ENCODE measurements at places on chromosomes 16 and 17. TPM values are rescaled to one million over a fixed set of nuclear protein-coding genes. Genes with fewer than 3 reads are reported as not detected.

MYH3 gene
- 1.2 TPM for total RNA-seq

MT1E gene
- 158 TPM for total RNA-seq

RGS11 gene
- 8.2 TPM for total RNA-seq

PRRT2 gene
- total RNA-seq: 3.2 TPM

ZNF469 gene
- 2.0 TPM for total RNA-seq

NEUROD2 gene
- total RNA-seq: not detected

FBXO39 gene
- total RNA-seq: not detected

DNA sequence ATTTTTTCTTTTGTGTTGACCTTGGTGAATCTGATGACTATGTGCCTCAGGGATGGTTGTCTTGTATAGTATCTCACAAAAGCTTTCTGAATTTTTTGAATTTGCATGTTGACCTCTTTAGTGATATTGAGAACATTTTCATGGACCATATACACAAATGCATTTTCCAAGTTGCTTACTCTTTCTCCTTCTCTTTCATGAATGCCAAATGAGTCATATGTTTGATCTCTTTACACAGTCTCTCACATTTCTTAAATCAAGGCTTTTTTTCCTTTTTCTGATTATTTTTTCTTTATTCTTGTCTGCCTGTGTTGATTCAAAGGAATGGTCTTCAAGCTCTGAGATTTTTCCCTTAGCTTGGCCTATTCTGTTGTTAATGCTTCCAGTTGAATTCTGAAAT lies 46.6 kb upstream of the KCNJ16 start:
- DNase-seq: no peak

DNA sequence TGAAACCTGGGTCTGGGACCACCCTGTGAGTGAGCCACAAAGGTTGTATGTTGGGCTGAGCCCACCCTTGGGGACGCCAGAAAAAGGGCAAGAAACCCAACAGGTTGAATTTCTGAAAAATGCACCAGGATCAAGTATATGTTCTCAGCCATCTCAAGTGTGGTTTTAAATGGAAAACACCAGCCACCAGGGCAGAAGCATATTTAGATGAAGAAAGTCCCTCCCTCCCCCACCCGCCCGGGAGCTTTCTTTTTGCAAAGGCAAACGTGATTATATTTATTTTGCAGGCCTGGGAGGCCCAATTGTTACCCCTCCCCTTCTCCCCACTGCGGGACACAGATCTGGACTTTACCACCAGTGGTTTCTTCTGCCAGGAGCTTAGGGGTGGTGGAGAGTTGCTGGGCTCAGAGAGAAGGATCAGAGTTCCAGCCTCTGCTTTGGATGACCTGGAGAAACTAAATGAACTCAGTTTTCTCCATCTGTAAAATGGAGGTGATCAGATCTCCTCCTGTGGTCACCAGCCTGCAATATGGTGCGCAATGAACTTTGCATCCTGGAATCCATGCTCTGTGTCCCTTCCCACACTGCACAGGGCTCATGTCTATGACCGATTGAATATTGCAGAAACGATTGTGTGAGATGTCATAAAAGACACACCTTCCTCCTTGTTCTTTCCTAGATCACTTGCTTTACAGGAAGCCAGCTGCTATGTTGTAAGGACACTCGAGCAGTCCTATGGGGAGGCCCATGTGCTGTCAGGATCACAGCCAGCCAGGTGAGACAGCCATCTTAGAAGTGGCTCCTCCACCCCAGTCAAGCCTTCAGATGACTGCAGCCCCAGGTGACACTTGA lies 21.0 kb upstream of the NGFR start:
- no peak for DNase-seq

Data from lower lobe of right lung (tissue), 2 donors.